ENCODE measurements at places on chromosomes 4 and X.

GRCh38 chrX:107629540-107629909 is 1.2 kb downstream of the PRPS1 start:
- DNase-seq = no peak

DNA sequence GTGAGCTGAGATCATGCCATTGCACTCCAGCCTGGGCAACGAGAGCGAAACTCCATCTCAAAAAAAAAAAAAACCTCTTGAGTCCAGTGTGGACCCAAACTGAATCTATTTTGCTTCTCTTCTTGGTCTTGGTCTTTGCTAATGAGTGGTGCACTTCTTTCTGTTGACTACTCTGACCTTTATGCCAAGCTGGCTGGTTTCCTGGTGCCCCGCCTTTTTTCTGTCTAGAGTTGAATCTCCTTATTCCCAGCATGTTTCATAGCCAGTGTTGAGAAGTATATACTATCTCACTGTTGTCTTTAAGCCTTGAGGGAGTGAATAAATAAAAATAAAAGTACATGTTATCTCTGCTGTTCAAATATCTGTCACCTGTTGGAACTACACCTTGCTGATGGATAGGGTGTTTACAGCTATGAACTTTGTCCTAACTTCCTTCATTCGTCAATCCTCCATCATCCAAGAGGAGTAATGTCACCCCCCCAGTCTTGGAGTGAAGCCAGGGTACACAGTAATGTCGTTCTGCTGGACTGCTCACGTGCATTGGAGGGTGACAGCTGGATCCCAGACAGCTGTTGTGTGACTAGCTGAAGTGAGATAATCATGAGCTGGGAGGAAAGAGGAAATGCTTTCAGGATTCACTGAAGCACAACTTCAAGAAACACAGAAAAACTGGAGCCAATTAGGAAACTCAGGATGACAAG is 99.3 kb upstream of the PRKG2 start:
- no peak for DNase-seq

DNA sequence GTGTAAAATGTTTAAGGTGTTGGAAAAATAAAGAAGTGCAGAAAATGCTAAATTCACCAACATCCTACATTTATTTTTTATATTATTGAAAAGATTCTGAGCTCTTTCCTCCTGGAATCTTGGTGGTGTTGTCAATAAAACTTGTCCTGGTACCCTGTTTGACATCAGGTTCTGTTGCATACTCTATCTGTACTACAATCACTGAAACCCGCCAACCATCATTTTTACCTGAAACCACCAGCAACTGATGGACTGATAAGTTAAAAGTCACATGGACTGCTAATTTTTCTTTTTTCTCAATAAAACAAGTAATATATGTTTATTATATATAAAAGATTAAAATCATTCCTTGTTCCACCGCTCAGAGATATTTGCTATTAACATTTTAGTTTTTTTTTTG is 23.4 kb downstream of the STAP1 start:
- no peak for DNase-seq

DNA sequence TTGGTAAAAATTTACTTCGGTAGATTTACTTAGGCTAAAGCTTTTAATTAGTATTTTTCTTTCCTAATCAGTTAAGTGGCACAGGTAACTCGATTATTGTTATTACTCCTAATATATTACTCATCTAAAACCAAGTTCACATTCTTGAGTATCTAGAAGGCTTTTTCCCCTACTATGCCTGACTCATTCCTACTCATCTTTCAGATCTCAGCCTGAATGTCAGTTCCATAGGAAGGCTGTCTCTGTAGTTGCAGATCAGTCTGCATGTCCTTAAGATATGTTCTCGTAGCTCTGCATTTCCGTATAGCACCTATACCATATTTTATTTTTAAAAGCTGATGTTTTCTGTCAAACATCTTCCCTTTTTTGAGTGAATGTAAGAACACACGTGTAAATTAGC is 5.9 kb upstream of the FAM184B start:
- no peak for DNase-seq

DNA sequence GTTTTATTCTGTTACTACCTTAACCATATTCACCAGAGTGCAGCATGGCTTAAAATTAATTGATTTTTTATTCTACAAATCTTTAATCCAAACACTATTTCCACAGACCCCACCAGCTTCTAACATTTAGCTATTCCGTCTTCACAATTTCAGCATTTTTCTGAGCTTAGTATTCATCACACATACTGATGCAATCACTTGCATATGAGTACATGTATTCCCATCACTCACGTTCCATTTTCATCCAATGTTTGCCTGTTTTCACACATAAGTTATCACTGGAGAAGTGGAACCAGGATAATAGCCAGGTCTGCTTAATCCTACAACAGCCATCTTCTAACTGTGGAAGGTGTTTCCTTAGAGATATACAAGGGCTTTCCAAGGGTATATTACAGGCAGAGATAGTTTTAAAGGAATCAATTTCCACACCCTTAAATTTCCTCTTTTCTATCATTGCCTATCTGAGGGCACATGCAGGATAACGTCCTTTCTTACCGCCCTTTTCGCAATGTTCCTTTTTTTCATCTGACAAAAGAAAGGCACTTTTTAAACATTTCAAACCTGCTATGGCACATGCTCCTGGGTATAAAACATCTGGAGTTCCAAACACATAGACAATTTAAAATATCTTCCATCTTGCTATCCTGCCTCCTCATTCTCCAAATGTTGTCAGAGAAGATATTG is 115.8 kb downstream of the CORIN start:
- no peak for DNase-seq

DNA sequence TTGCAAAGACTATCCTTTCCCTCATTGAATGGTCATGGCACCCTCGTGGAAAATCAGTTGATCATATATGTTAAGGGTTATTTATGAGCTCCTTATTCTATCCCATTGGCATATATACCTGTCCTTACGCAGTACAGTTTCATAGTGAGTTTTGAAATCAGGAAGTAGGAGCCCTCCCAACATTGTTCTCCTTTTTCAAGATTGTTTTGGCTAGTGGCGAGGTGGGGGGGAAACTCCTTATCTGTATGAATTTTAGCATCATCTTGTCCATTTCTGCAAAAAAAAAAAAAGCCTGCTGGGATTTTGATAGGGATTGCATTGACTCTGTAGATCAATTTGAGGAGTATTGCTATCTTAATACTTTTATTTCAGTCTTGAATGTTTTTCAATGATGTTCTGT is 2.5 kb upstream of the USP9X start:
- no peak for DNase-seq

GRCh38 chr4:200936-201335 is 76.6 kb downstream of the ZNF718 start:
- no peak for DNase-seq

- no peak for DNase-seq
These were observed 28.8 kb upstream of the SOWAHD start for GRCh38 chrX:119729408-119730201.

GRCh38 chrX:130896802-130897501 is 6.1 kb downstream of the ENOX2 start:
- DNase-seq = no peak

DNA sequence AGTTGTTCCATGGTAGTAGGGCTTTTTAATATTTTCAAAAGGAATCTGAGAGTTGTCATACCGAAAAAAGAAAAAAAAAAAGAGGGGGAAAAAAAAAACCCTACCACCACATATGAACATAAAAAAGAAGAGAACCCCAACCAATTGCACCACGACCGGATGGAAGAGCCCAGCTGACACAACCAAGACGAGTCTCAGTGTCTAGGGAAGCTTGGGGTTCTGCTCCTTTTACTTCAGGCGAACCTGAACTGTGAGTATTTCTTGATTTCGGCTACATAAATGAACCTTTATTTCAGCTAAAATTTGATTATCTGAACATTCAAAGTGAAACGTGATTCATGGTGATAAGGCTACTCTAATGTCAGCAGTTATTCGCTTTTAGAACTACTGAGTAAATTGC is at the start of gene GPR34:
Gene GPR34, plus strand, starts transcription at position 139 of the 400 bp plus-strand sequence. CDS start 6,661 bp downstream, outside the sequence.
- no peak for DNase-seq

GRCh38 chr4:145887241-145887991 is 51.2 kb downstream of the ZNF827 start:
- DNase-seq = no peak

- no peak for DNase-seq
These were observed 380.8 kb upstream of the ANXA10 start for GRCh38 chr4:167711517-167711916.

GRCh38 chrX:28843817-28844216 is 256.6 kb downstream of the IL1RAPL1 start:
- no peak for DNase-seq

GRCh38 chrX:145910017-145910416 is 92.4 kb downstream of the SLITRK2 start:
- DNase-seq = no peak

DNA sequence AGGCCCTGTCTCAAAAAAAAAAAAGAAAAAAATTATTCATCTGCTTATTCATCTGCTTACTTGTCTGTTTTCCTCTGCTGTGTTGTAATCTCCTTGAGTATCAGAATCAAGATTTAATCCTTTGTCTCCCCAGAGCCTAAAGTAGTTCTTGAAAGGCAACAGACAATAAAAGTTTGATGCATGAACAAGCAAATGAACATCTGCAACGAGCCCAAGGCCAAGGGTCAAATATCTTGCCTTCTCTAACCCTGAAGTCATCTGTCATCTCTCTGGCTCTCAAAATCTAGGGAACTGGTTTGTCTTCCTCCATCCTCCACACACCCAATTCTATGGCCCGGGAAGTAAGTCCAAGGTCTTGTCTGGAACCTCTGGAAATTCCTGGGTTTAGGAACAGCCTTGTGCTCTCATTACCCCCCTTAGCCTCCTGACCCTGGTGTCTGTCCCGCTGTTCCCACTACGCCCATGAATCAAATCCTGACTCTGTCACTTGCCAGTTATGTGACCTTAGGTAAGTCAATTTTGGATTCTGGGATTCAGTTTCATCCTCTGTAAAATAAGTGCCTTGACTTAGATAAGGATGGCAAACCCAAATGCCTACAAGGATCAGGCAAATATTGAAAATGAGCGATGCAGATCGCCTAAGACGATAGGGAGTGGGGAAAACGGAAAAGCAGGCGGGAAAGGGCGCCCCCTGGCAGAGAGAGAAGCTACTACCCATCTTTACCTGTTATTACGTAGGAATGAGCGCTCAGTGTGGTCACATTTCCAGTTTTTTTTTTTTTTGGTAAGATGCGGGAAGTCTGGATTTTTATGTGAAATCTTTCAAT is 102.7 kb upstream of the DHX15 start:
- no peak for DNase-seq

- DNase-seq = no peak
These were observed 334.9 kb upstream of the GATB start for GRCh38 chr4:152095701-152096070.

- no peak for DNase-seq
These were observed 107.1 kb upstream of the ATP6AP2 start for GRCh38 chrX:40473460-40474204.

DNA sequence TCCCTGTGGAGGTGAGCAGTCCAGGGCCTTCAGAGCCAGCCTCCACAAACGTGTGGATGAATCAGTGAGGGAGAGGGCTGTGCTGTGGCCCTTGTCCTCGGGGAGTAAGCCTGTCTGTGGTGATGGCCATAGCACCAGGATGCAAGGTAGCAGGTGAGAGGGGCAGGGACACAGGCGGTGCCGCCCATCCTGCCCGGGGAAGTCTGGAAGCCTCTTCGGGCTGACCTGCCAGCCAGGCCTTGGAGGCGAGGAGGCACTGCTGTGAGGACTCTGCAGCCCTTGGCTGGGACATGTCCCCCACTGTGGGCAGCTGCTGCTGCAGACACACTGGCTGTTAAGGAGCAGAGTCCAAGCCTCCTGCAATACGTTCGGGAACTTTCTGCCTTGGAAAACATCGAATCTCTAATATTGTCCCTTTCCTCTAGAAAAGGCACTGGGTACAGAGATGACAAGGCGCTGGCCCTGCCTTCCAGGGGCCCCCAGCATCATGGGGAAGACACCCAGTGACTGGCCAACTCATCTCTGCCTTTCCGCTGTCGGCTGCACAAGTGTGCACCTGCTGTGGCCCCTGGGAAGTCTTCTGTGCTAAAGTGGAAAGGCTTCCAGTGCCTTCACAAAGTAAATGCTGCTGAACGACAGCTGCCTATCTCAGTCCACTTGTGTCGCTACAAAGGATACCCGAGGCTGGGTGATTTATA is 101.4 kb downstream of the ADRA2C start:
- DNase-seq = no peak

- DNase-seq = peak; percentile 8
These were observed at the start of gene ARHGAP24 for GRCh38 chr4:85474818-85475630. ARHGAP24 (plus strand) TSS chr4:85475150.

DNA sequence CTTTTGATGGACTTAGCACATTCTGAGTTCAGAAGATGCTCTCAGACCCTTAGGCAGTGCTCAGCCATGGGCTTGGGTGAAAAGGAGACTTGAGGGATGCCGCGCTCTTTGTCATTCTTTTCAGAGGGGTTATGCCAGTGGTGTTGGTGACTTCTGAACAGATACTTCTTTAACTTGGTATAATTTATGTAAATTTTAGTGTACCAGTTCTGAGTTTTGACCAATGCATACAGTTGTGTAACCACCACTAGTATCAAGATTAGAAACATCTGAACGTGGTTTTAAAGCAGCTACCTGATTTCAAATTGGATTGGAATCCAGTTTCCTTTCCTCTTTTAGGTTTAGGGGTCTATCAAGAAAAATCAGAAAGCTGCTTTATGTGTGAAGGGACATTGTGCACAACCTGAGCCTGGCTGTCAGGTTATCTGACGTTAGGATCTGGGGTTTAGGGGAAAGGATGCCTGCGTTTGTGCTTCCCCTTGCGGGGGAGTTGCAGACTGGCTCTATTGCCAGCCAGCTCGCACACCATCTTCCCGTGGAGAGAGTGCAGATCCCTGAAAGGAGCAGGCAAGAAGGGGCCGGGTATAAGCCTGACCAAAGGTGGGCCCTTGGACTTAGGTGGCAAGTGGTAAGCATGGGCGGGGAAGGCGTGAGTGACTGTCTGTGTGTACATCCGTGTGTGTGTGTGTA is 19.0 kb downstream of the SMS start:
- DNase-seq = no peak

All from SW 1271 (cell line).